ENCODE measurements at places on chromosomes 7 and 10.

GRCh38 chr7:44347546-44348114 is 22.2 kb upstream of the CAMK2B start:
- DNase-seq: no peak

- DNase-seq: no peak
These were observed 117.3 kb downstream of the SVIL start for GRCh38 chr10:29517352-29517923.

DNA sequence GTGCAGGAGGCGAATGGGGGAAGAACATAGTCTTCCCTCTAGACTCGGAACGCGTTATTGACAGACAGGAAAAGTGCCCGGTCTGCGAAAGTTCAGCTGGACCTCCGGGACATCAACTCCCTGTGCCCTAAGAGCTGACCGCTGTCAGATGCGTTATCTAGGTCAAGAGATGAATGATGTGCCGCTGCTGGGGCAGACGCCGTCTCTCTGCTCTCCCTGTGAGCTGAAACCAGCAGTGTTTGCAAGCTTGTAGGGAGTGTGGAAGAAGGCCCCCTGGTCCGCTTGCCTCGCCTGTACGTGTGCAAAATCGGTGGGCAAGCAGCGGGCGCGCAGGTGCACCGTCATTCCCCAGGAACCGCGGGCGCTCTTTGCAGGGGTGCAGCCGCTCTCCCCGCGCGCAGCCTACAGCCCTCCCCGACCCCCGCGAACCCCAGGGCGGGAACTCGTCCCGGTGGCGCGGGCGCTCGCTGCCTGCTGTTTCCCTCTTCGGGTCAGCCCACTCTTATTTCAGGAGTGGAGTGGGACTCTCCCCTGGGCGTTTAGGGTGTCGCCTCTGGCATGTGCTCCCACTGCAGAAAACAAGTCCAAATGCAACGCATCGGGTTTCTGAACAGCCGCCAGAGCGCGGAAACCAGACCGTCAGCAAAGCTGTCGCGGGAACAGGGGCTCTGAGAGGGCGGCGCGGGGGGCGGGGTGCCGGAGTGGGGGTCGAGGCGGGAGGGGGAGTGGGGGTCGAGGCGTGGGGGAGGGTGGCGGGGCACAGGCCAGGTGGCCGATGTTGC is 1.8 kb upstream of the PFKFB3 start:
- DNase-seq: peak; percentile 45

DNA sequence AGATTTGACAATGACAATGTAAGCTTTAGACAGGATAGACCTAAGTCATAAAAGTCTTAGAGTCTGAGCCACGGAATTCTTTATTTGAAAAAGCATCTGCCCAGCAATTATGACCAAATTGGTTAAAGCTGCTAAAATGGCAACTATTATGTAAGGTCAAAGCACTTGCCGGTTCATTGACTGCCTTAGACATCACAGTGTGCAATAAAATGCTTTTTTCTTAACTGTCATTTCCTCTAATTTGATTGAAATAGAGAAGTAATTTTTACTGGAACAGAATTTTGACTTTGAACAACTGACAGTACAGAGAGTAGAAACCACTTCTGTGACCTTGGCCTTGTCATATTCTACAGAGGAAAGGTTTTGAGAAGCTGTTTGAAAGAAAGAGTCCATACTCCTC is 142.9 kb downstream of the THSD7A start:
- DNase-seq: no peak

DNA sequence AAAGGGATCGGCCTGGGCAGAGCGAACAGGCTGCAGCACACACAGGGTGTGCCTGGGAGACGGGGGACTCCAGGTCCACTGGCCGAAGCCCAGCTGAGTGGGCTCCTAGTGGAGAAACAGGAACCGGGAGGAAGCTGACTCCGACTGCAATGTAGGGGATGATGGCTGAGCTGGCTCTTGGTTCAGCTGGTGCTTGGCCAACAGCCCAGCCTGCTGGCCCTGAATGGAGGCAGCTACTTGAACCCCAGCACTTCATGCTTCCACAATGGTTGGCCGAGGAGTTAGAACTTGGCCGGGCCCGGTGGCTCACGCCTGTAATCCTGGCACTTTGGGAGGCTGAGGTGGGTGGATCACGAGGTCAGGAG is 27.0 kb upstream of the FRAT2 start:
- DNase-seq: no peak

GRCh38 chr7:91463330-91463729 is 199.1 kb downstream of the FZD1 start:
- no peak for DNase-seq

DNA sequence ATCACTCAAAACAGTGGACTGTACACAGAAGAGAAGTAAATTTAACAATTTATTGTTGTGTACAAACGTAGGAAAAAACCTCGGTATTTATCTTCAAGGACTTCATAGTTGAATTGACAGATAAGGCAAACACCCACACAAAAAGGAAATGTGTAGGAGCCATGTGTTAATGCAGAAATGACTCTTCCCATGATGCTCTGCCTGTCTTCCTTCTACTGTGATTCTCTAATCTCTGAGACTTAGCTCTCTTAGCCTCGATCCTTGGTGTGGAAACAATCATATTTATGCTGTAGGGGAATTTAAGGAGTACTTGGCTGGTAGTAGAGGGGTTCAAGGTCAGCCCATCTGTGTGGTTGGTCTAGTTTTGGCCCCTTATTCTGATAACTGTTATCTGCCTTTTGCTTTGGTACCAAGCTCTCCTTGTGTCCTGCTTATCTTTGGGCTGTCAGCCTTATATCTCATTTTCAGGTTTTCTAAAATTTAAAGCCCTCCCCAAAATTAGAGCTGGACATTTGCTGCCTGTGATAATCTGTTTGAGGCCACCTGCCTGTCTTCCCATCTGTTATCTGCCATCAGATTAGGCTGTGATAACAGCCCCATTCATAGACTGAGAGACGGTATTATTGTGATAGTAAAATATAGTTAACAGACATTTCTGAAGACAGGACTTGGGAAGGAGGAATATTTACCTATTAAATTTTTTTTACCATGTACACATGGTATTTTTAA is 81.7 kb downstream of the GPR85 start:
- no peak for DNase-seq

- DNase-seq: no peak
These were observed 80.2 kb downstream of the FAM241B start for GRCh38 chr10:69710008-69710888.

DNA sequence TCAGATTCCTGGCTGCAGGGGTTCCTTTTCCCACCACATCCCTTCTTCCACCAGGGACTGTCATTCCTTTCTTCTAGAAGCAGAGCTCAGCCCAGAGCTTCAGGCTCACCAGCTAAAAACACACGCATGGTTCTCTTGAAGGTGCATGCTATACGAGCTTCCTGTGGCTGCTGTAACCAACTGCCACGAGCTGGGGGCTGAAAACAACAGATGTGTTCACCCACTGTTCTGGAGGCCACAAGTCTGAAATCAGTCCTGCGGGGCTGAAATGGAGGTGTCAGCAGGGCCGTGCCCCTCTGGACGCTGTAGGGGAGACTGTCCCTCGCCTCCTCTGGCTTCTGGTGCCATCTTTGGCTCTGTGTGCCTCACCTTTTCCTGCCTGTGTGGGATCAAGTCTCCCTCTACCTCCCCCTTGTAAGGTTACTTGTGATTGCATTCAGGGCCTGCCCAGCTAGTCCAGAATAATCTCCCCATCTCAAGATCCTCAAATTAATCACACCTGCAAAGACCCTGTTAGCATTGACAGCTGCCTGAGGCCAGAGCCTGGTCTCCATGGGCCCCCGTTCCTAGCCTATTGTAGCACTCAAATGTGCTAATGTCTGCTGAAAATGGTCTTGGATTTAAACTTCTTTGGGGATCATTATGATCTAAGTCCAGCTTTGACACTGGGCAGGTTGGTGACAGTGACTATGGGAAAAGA is 13.7 kb downstream of the RAB19 start:
- no peak for DNase-seq

GRCh38 chr10:10326116-10326515 is 691.6 kb upstream of the CELF2 start:
- DNase-seq: no peak

DNA sequence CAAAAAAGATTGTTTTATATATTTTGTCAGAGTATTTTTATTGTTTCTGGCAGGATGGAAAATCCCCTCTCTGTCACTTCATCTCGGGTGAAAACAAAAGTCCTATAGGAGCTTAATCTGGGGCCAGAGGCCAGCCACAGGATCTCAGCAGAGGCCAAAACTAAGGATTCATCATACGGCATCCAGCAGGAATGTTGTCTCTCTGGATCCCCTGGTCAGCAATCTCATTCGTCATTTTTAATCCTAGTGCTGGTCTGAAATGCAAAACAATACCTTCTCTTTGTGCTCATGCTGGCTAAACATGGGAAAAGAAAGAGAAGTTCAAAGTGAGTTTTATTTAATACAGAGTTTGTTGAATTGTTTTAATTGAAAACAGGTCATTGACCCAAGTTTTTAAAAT is 482.5 kb upstream of the AUTS2 start:
- DNase-seq: no peak

DNA sequence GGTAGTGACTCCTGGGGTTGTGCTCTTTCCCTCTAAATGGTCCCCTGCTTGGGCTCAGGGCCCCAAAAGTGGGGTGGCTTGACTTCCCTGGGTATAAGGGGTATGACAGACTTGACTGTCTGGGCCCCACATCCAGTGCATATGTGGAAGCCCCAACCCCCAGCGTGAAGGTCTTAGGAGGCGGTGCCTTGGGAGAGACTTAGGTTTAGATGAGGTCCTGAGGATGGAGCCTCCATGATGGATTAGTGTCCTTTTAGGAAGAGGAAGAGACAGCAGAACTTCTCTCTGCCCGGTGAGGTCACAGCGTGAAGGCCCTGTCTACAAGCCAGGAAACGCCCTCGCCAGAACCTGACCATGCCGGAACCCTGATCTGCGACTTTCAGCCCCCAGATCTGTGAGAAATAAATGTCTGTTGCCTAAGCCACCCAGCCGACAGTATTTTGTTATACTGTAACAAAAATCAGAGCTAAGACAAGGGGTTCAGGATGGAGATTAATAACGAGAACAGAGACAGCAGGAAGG is 23.8 kb downstream of the PODXL start:
- no peak for DNase-seq

DNA sequence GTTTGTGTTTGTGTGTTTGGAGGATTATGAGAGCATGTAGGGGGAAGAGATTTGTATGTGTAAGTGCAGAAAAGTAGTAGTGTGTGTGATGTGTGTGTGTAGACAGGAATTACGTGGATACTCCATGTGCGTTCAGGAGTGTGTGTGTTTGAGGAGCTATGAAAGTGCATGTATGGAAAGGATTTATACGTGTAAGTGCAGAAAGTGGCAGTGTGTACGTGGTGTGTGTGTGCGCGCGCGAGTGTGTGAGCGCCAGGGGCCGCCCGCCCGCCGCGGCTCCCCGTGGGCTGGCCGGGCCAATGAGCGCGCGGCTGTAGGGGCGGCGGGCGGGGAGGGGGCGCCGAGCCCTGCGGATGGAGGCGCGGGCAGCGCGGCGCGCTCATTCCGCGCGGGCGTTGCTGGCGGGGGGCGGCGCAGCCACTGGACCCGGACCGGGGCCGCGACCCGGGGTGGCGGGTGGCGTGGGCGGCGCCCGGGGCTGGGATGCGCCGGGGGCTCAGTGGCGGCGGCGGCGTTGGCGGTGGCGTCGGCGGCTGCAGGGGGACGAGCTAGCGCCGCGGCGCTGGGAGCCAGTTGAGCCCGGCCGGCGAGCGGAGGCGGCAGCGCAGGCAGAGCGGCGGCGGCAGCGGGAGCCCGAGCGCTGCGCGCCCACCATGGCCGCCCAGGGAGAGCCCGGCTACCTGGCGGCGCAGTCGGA is at the start of gene BICC1:
TSS of gene BICC1 (plus strand) at position 382 of the 697 bp plus-strand sequence. CDS start at position 654, 272 bp downstream.
- no peak for DNase-seq

GRCh38 chr7:121278120-121279021 is 50.4 kb upstream of the WNT16 start:
- DNase-seq: no peak

- peak; percentile 83 for DNase-seq
These were observed 656 bp upstream of the CNNM2 start for GRCh38 chr10:102917314-102917961.

DNA sequence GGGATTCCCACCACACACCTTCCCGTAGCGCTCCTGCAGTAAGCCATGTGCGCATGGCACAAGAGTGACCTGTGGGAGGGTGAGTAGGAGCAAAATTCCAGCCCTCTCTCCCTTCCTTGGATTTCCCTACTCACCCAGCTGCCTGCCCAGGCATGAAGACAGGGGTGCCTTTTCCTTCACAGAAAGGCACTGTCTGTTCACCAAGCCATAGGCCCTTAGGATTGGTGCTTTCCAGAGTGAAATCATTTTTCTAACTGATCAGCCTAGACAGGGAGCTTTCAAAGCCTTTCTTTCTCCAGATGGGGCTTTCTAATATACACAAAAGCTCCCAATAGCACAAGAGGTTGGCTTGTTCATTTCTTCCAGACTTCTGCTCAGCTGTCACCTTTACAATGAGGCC is 79.7 kb downstream of the CTTNBP2 start:
- no peak for DNase-seq

GRCh38 chr10:112246-112645 is 23.0 kb upstream of the ZMYND11 start:
- DNase-seq: no peak

DNA sequence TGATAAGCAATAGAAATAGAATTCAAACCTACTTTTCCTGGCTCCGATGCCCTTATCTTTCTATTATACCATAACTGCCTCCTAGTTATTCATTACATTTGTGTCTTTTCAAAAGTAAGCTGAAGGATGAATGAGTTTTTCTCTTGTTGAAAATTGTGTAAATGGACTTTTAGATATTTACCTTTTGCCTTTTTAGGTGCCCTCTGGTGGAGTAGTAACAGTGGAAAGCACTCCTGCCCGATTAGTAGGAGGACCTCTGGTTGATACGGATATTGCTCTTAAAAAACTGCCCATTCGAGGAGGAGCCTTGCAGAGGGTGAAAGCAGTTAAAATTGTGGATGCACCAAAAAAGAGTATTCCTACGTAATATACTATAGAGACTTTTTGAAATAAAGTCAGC is 11.2 kb downstream of the FAM237B start:
- DNase-seq: no peak

- DNase-seq: no peak
These were observed 174.0 kb downstream of the WDR37 start for GRCh38 chr10:1230138-1230537.

- no peak for DNase-seq
These were observed 8.5 kb downstream of the FAM53B start for GRCh38 chr10:124735491-124736286.

Measured in stimulated activated CD4-positive, alpha-beta T cell treated with anti-CD3 and anti-CD28 coated beads, Interleukin-1b, Interleukin-23, amount 100 ng/mL, for 48 hours (primary cell).